ENCODE measurements at places on chromosomes 7 and 10. TPM values are rescaled to one million over a fixed set of nuclear protein-coding genes. Genes with fewer than 3 reads are reported as not detected.

GRCh38 chr10:1424648-1425047, 312.7 kb downstream of the ADARB2 start:
- no peak for DNase-seq

DNA sequence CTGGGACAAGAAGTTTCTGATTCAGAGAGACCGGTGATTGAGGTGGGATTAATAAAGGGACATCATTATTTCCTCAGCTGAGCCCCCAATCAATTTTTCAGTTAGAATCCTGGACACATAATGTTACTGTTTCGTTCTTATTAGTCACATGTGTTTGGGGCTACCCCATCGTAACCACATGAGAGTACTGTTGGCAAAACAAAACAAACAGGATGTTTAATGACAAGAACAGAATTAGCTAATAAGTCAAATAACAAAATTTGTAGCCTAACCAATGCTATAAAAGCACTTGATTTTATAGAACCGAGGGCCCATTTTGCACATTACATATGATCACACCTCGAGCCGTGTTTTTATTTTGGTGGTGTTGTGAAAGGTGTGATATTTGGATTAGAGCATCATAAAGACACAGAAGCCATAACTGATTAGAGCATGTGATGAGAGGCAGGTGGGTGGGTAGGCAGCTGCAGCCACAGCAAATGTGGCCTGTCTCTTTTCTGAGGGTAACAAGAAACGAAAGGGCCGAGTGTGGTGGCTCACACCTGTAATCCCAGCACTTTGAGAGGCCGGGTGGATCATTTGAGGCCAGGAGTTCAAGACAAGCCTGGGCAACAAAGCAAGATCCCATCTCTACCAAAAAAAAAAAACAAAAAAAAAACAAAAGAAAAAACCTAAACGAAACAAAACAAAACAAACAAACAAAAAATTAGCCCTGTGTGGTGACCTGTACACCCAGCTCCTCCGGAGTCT, 1.8 kb upstream of the VWC2 start:
- DNase-seq: no peak

Gene HYAL4
- not detected for total RNA-seq

Gene CYP26C1
- not detected for total RNA-seq

Gene HOXA4
- not detected for total RNA-seq

GRCh38 chr7:108326938-108327337, 129.3 kb downstream of the NRCAM start:
- no peak for DNase-seq

DNA sequence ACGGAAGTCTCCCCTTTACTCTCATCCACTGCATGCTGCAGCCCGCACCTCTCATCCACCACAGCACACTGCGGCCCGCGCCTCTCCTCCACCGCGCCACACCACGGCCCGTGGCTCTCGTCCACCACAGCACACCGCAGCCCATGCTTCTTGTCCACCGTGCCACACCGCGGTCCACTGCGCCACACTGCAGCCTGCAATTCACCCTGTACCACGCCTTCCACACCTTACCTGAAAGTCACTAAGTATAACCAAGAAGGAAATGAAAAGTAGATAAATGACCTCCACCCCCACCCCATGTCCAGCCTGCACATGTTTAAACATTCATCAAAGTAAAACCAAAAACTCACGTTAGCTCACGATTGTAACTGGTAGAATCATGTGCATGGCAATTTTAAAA, 176.1 kb downstream of the DIP2C start:
- no peak for DNase-seq

- no peak for DNase-seq
Observed at GRCh38 chr10:125768219-125768855, 7.3 kb downstream of the MMP21 start.

Gene VAX1
- total RNA-seq: not detected

GRCh38 chr10:1199897-1200721, 143.9 kb downstream of the WDR37 start:
- DNase-seq: no peak

Gene NUDT13
- 1.5 TPM for total RNA-seq

- DNase-seq: no peak
Observed at GRCh38 chr7:116633131-116633988, 38.6 kb upstream of the MET start.

Gene KMT2E
- total RNA-seq: 122 TPM

GRCh38 chr7:31408140-31408729, 67.7 kb upstream of the NEUROD6 start:
- DNase-seq: no peak

Gene GNG11
- total RNA-seq: not detected

Gene NPFFR1
- not detected for total RNA-seq

DNA sequence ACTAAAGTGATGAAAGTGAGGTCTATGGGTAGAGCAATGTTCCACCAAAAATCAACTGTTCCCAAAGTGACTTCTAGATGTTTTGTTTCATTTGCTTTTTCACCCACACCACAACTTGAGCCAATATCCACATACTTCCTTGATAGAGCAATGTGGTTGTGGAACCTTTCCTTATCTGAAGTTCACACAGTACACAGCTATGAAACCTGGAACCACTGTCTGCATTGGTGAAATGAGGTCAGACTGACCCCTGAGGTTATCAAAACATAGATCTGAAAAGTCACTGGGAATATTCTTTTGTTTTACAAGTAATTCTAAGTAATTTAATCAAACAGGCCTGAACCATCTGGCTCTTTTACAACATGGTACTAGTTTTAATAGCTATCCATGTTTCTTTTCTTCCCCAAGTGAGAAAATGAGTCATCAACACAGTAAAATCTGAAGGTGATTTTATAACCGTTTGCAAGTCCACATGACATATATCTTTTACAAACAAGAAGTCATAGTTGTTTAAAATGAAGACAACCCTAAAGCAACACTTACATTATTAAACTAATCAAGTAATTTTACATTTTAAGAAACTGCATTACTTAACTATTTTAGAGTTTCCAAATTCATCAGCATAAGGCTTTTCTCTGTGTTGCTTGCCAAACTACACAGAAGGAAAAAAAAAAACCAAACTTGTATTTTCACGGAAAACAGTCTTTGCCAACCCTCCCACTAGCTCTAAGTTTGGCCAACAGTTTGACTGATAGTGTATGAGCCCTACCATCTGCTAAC, 80.3 kb downstream of the LRRC17 start:
- DNase-seq: no peak

Gene HOGA1
- not detected for total RNA-seq

Gene CALHM1
- 0.58 TPM for total RNA-seq

Gene WDR86
- total RNA-seq: 1.1 TPM

GRCh38 chr7:127967281-127967680, 64.0 kb downstream of the LRRC4 start:
- no peak for DNase-seq

Gene ADRB1
- total RNA-seq: 0.20 TPM

DNA sequence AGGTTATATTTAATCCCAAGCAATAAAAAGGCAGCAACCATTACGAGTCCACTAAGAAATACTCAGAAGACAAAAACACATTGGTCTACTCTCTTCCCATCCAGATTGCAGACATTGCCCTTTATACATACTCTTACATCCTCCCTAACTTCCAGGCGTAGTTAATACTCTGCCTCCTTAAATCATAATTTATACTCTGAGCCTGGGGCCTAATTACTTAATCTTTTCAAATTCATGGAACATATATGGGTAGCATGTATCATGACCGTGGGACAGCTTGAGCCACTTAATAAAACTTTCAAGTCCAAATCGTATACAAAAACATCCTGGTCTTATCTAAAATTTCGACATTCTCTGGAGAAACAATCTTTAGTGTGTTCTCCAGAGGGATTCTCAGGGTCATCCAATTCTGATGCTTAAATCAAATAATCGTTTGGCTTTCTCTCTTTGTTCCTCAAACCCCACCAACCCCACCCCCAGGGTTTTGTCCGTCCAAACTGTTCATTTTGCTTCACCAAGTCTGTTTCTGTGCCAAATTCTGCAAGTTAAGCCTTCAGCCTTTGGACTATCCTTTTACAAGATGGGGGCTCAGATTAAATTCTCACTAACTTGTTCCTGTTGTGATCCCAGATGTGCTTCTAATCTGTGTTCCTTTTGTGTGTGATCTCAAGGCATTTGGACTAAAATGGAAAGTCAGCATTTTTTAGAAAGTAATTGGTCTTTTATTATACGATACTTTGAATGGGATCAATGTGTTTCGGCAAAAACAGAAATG, 86.4 kb downstream of the ADAM12 start:
- DNase-seq: no peak

GRCh38 chr7:123994449-123994848, 38.4 kb downstream of the TMEM229A start:
- DNase-seq: no peak

Gene VPS37D
- 0.33 TPM for total RNA-seq

Gene FGFBP3
- 1.3 TPM for total RNA-seq

GRCh38 chr7:72019436-72019835, 392.7 kb downstream of the CALN1 start:
- DNase-seq: no peak

DNA sequence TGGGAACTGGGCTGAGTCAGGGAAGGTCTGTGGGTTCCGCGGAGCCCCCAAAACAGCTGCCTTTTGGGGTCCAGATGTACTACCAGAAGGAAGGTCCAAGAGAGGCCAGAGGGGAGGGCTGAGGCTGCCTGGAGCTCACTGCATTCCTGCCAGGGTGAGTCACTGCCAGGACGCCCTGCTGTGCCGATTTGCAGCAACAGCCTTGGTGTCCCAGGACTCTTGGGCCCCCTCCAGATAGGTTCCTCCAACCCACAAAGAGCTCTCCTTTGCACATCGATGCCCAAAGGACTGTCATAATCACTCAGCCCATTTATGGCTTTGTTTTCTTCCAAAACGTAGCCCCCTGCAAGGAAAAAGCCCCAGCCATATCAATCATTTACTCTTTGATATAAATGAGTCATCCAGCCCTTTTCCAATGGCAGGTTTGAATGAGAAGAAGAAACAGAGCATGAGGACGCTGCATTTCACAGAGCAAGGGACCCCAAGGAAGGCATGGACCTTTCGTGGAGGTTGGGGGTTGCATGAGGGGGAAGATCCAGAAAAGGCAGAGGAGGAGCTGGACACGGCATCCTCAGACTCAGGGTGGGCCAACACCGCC, 32.2 kb upstream of the COL13A1 start:
- DNase-seq: no peak

Gene TSPAN33
- 0.48 TPM for total RNA-seq

DNA sequence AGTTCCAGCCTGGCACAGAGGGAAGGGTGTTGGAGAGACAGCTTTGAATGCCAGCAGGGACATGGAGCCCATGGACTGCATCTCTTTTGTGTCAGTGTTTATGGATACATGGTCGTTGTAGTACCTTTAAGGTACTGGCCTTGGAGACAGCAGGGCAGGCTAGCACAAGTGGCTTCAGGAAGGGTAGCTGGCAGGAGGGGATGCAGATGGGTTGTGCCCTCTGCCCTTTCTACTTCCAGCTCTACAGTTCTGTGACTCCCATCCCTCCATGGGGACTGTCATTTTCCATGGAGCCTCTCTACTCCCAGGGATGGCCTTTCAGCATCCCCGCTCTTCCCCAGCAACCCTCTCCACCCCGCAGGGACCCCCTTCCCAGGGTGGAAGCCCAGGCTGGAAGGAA, 25.1 kb downstream of the POLL start:
- DNase-seq: no peak

GRCh38 chr7:68015122-68015977, 1018.7 kb downstream of the TYW1 start:
- DNase-seq: no peak

GRCh38 chr10:21976739-21977138, 26.8 kb downstream of the DNAJC1 start:
- DNase-seq: no peak

Gene DGKI
- 0.53 TPM for total RNA-seq

DNA sequence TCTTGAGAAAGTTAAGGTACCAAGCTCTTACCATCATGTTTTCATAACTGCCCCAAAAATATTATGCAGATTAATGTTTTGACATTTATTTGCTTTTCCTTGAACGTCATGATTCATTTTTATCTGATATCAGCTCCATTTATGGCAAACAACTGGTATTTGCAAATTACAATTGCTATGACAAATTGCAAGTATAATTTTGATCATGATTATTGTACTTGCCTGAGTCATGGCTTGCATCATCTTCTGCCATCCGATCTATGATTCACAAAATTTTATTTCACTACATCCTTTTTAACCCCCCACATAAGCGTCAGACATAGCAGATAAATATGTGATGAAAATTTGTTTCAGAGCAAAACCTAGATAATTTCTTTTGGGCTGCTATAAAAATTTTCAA, 155.0 kb downstream of the STK31 start:
- no peak for DNase-seq

Gene RADIL
- 0.05 TPM for total RNA-seq

DNA sequence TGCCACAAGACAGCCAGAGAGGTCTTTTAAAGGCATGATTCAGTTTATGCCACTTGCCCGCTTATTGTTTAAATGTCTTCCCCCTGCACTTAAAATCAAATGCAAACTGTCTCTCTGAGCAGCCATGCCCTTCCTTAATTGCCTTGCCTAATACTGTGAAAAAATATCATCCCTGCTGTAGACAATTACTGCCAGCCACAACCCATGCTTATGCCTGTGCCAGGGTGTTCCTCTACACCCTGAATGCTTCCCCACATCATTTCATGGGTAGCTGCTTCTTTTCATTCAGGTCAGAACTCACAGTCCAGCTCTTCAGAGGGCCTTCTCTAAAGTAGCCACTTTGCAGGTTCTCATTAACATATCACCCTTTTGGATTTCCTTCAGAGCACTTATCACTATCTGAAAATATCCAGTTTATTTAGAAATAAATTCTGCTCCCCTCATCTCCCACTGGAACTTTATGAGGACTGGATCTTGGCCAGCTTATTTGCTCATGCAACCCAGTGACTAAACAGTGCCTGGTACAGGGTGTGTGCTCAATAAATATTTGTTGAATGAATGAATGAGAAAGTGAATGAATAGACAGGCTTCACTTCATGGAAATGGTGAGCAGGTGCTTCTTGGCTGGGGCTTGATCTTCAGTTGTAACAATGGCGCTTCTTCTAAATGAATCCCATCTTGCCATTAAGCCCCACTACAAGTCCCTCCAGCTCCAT, 162.4 kb upstream of the MDFIC start:
- no peak for DNase-seq

Gene LRRC18
- not detected for total RNA-seq

DNA sequence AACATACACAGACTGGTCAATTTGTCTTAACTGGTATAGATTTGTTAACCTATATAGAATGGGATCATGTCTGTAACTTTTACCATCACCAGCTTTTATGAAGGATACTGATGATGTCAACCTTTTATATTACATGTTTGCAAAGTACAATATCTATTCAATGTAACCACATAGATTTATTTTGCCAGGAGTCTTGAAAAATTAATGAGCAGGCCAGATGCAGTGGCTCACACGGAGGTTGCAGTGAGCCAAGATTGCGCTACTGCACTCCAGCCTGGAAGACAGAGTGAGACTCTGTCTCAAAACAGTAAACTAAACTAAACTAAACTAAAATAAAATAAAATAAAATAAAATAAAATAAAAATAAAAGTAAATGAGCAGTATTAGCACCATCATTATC, 30.0 kb upstream of the PARD3 start:
- no peak for DNase-seq

- no peak for DNase-seq
Observed at GRCh38 chr10:69818676-69819239, 17.1 kb downstream of the COL13A1 start.

Gene GSDME
- total RNA-seq: 1.8 TPM

Gene CACNA2D1
- total RNA-seq: not detected

Gene PAPOLB
- total RNA-seq: not detected

Gene CALML5
- not detected for total RNA-seq

GRCh38 chr10:123637326-123637880, 28.8 kb upstream of the GPR26 start:
- no peak for DNase-seq

Gene DLX6
- not detected for total RNA-seq
